ENCODE measurements at places on chromosomes 6 and 20.
A peak's percentile ranks its signal among the peaks of the same experiment; 100 is the strongest.

GRCh38 chr6:146938266-146938665, 266.0 kb upstream of the STXBP5 start:
- no peak for DNase-seq

DNA sequence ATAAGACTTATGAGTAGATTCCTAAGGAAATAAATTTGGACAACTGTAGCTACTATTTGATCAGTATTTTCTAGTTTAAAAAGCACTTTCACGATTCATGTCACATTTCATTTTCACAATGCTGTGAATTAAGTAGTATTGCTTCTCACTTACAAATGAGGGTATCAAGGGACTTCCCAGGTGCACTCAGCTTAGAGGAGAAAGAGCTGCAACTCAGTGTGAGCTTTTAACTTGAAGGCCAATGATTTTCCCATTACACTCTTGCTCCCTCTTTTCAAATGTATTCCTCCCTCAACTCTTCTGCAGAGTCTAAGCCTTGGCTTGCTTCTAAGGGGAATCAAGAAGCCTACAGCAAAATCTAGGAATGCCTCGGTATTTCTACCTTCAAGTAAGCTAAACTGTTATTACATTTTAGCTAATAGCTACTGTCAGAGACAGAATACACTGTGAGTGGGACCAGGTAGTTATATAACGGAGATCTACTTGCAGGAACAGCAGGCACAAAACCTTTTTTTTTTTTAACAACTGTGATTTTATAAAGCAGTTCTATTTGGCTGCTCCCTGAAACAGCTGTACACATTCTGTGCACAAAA, 339.0 kb downstream of the SYNE1 start:
- no peak for DNase-seq

GRCh38 chr20:23233341-23233740, 117.2 kb upstream of the NXT1 start:
- DNase-seq = no peak

DNA sequence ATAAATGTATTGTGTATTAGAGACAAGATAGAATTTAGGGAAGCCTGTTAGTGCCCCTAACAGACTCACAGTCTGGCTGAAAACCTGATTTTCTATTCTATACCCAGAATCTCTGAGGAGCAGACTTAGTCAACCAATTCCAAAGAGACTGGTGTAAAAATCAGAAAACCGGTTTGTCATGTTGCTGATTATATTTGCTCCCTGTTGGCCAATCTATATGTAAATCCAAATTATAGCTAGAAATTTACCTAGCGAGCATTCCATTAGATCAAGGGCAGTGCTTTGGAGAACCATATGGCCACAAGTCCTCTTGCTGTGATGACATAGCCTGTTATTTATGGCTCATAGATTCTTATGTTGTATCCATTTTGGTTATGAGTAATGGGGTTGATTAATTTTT, 4.8 kb downstream of the NFYA start:
- DNase-seq = no peak

- DNase-seq = no peak
Observed at GRCh38 chr6:87181903-87182302, 26.5 kb downstream of the ZNF292 start.

DNA sequence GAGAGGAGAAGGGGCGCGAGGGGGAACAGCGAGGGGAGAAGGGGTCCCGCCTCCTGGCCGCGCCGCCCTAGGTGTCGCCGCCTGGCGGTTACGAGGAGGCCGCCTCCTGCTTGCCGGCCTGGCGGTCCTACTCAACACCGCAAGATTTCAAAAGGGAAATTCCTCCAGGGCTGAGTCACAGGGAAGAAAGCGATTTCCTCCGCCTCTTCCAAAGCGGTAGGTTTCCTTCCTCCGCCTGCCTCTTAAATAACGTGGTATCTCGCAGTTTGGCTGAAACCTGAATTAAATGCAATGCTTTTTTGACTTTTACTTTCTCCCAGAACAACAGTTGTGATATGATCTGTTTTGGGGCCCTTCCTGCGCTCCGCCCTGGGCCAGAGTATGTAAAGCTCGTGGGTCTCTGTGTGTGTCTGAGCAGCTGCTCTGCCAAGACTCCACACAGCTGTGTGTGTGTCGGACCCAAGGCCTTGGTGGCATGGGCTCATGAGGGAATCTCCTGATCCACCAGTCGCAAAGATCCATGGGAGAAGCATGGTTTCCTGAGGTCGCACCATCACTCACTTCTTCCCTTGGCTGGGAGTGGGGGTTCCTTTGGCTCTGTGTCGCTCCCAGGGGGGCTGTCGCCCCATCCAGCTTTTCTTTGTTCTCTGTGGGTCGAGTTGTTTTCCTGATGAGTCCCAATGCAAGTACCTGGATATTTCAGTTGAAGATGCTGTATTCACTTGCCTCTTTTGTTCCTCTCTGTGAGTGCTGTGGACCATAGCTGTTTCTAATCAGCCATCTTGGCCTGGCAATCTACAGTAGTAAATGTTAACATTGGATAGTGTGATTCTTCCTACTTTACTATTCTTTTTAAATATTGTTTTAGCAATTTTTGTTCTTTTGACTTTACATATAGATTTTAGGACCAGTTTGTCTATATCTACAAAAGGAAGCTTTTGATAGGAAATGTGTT, 31.6 kb upstream of the NOTCH4 start:
- peak; percentile 40 for DNase-seq

DNA sequence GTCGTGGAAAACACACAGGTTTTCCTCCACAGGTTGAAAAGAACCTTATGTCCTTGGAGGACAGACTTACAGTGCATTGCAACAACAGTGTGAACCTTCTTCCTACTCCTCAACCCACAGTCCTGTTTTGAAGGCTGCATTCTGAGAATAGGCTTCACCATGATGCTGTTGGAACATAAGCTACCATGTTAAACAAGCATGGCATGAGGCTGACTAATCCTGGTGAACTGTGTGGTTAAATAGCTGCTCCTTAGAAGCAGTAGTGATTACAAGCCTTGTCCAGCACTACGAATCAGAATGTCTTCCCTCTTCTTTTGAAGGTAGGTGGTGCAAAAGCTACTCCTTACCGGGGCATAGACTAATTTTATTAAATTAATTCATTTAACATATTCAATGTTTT, 368.5 kb upstream of the EPHA7 start:
- DNase-seq = no peak

DNA sequence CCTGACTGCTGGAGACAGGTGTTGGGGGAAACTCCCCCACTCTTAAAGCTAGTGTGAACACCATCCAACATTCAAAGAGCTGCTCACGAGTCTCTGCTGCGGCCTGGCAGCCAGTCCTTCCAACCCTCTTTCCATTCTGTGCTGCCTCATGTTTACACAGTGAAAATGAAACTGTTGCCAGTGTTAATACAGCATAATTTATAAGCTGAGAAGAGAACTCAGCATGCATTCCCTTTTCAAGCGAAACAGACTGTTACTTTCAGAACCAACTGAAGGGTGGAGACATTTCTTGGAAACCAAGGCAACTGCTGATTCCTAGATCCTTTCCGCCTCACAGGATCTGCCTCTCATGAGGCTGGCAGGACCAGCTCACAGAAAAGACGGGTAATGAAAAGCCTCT, 533.8 kb upstream of the ID4 start:
- DNase-seq = no peak

DNA sequence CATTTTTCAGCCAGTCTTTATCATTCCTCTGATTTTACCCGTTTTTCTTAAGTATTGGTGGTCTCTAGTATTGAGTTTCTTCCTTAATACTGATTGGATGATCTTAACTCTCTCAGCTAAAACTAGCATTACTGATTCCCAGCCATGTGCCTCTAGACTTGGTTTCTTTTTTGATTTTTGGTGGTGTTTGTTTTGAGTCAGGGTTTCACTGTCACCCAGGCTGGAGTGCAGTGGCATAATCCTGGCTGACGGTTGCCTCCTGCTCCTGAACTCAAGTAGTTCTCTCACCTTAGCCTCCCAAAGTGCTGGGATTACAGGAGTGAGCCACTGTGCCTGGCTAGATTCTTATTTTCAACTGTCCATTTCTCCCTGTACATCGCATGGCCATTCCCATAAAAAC, 24.9 kb downstream of the DPPA5 start:
- no peak for DNase-seq

DNA sequence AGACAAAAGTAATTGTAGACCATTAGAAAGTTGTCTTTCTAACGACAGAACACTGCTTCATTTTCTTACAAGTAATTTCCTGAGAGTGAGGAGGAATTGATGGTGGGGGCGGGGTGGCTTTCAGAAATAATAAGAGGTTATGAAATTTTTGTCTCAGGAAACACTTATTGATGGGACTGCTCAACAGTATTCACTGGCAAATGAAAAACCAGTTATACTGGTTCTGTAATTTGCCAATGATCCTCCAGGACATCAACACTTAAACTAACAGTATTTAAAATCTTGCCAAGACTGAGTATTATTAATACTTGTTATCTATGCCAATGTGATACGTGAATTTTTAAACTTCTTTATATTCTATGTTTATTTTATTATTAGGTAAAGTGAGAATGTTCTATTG, 41.8 kb upstream of the FUT9 start:
- DNase-seq = no peak

DNA sequence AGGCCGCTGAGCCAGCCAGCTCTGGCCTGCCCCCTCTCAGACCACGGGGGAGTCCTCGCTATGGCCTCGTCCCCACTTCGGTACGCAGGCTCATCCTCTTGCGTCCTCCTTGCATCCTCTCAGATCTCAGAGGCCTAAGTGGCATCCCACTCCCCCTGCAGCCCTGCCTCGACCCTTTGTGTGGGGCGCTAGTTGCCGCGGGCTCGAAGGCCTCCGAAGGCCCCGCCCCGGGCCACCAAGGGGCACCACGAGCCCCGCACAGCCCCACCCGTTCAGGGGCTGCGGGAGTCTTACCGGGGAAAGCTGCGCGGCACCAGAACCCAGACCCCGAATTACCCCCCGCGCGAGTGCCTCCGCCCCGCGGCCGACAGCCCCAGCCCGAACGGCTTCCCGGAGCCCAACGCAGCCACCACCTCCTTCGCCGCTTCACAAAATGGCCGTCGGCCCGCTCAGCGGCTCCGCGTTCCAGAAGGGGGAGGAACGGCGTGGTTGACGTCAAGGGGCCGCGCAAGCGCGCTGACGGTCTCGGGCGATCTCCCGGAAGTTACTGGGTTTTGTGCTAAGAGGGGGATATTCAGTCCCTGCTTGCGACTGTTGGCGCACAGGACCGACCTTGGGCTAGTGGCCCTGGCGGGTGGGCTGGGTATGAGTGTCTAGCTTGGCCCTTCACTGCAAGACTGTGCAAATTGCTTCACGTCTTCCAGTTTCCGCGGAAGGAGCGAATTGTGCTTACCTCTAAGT, at the start of the genes CPNE1 and RBM12:
Gene CPNE1 (minus strand): TSS at position 435 of the 741 bp plus-strand sequence. CDS start 31,977 bp downstream, outside the sequence.
Gene RBM12 (minus strand): TSS at position 435 of the 741 bp plus-strand sequence. CDS start 9,578 bp downstream, outside the sequence.
- peak; percentile 90 for DNase-seq

GRCh38 chr6:46990031-46990644, 52.0 kb downstream of the ADGRF1 start:
- no peak for DNase-seq

DNA sequence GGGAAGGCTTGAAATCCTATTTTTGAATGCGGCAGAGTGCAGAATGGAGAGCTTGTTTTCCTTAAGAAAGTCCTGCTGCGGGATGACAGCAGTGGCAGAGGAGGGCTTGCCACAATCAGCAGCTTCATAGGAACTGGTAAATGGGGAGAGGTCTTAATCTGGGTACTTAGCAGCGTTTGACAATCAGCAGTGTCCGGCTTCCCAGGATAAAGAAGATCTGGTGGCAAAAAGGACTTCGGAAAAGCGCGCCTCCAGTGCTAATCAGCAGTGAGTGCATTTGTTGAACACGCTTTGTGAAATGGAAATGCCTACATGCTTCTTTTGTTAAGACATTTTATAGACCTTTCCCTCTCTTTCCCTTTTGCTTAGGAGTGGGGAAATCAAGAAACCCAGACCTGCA, 735.7 kb downstream of the QKI start:
- DNase-seq = no peak

- DNase-seq = no peak
Observed at GRCh38 chr6:162907876-162908481, 180.2 kb downstream of the PACRG start.

DNA sequence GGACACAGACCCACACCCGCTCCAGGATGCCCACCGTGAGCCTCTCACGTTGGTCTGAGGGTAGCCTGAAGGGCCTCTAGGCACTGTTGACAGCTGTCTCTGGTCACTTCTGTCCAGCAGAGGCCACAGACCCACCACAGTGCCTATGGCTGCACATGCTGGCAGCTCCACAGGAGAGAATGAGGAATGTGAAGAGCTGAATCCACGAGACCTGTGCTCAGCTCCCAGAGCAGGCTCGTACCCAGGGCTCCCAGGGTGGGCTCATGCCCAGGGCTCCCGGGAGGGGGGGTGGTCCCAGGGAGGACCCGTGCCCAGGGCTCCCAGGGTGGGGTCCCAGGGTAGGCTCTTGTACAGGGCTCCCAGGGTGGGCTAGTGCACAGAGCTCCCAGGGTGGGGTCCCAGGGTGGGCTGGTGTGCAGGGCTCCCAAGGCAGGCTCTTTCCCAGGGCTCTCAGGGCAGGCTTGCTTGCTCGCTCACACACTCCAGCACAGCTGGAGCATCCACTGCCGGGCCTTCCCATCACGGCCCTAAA, 201.0 kb downstream of the SYNDIG1 start:
- DNase-seq = no peak

GRCh38 chr6:154429711-154430110, 73.1 kb upstream of the IPCEF1 start:
- DNase-seq = no peak

DNA sequence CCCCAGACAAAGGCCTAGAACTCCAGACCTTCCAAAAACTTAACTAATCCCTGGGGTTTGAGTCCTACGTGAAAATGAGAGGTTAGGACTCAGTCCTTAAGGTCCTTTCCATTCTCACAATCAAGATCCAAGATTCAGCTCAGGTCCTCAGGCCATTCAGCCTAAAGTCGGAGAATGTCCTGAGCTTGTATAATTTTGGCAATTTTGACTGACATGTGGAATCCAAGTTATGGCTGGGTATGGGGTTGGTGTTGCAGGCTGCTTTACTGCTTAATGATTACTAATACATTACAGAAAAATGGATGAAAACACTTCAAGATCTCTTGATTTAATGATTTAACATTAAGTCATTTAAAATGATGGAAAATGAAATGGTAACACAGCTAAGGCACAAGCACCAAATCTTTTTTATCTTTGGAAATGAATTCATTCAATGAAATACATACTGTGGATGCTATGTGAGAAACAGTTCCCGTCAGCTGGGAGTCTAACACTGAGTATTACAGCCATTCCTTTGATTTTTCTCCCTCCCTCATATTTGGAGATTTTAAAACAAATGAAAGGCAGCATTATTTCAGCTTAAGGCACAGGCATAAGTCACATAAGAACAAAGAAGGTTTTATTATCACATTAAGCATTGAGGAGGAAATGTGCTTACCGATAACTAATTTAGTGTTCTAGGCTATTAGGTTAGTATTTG, 1.3 kb downstream of the ARHGAP18 start:
- DNase-seq = no peak

GRCh38 chr6:32529697-32530430, at the start of gene HLA-DRB5:
Gene HLA-DRB5 (minus strand): TSS chr6:32530287. CDS start chr6:32530224, 63 bp downstream.
- DNase-seq = no peak

Data from activated naive CD4-positive, alpha-beta T cell (primary cell).